ENCODE measurements at places on chromosomes 16 and 17. TPM values are rescaled to one million over a fixed set of nuclear protein-coding genes. Genes with fewer than 3 reads are reported as not detected.

DNA sequence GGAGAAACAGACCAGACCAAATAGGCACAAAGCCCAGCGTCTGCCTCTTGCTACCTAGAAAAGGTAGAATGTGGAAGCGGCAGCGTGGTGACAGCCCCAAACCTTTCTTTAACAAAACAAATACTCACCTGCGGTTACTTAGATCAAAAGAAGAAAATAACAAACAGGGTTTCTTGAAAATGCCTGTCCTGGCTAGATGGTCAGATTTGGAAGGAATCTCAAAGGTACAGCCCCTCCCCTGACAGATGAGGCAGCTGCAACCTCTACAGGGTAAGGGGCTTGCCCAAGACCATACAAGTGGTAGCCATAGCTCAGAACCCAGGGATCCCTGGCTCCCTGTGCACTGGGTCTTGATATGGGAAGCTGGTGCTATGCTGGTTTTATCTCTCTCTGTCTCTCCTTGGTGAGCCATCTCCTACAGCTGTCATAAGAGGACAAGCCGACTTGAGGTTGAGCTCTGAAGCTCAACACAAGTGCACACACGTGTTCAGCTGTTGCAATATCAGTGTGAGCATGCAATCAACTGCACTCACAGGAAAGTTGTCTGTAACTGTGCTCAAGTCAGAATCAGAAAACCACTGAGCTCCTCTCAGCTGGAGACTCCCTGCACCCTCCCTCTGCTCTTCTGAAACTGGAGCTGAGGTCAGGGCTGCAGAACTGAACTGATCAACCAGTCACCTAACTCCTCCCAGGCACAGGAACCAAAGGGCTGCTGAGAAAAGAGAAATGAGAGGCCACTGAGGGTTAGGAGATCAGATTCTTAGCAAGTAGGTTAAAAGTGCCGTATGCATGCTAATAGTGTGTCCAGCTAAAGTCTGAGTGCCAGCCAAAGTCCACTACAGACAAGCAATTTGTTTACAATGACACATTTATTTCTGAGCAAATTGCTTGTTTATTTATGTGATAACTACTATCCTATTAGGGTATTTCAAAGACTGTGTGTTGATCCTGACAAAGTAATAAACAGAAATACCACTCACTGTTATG, 6.1 kb upstream of the RNF157 start:
- H3K27me3 ChIP-seq, result no peaks in the 10 kb centered on the region
- H3K4me1 ChIP-seq, result peaks cover 14% of the 10 kb centered on the region

GRCh38 chr16:72083778-72084404, 9.5 kb downstream of the TXNL4B start:
- H3K4me3 ChIP-seq, result no peak overlapping the region
- H3K4me1 ChIP-seq, result no peaks in the 10 kb centered on the region
- peaks cover 6% of the 10 kb centered on the region for H3K36me3 ChIP-seq
- no peak overlapping the region for H3K27ac ChIP-seq
- H3K27me3 ChIP-seq, result no peaks in the 10 kb centered on the region
- no peak for DNase-seq

DNA sequence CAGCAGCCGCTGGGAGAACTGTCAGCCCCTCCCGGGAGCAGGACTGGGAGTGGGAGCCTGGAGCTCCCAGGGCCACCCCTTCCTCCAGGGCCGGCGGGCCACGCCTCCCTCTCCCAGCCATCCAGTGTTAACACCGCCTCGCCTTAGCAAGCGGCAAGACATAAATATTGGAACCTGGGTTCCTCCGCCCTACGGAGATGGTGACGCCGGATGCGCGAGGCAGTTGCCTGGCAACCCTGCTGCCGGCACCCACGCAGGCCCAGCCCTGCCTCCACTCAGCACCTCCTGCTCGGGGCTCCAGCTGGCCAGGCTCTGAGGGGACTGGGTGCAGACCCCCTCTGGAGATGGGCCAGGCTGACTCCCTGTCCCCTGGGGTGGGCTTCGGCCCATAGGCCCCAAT, 27.4 kb upstream of the CACNA1H start:
- no peak overlapping the region for H3K27ac ChIP-seq
- no peak overlapping the region for H3K4me3 ChIP-seq
- peaks cover 9% of the 10 kb centered on the region for H3K4me1 ChIP-seq
- peak; percentile 47 for DNase-seq
- H3K27me3 ChIP-seq, result no peaks in the 10 kb centered on the region
- no peaks in the 10 kb centered on the region for H3K36me3 ChIP-seq

DNA sequence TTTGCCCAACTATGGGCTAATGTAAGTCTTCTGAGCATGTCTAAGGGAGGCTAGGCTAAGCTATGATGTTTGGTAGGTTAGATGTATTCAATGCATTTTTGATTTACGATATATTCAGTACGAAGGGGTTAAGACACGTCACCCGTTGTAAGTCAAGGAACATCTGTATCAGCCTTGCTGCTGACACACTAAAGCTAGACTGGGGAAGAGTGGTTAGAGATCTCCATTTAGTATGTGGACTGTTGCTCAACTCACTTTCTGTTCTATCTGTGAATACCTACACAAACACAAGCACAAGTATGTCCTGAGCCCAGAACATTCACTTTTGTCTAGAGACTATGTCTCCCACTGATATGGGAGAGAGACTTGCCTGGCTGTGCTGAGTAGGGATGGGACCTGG, 71.5 kb downstream of the VMP1 start:
- H3K27me3 ChIP-seq, result no peaks in the 10 kb centered on the region
- no peak for DNase-seq
- H3K27ac ChIP-seq, result peak overlapping the region; percentile 74
- no peak overlapping the region for H3K4me3 ChIP-seq

DNA sequence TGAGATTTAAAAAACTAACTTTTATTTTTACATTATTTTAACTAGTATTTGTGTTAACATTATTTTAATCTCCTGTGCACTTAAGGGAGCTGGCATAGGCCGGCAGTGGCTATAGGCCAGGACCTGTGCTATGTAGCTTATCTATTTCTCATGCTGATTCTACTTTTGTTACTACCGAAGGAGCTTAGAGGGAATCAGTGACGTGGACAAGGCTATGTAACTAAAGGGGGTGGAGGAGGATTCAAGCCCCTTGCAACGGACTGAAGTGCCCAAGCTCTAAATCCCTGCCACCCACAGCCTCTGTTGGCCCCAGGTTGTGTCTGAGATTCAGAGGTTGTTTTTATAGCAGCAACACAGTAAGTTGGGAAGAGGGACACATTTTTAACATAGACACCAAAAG, 356.4 kb downstream of the WWOX start:
- H3K36me3 ChIP-seq, result no peaks in the 10 kb centered on the region
- peak; percentile 42 for DNase-seq
- H3K4me3 ChIP-seq, result no peak overlapping the region
- H3K4me1 ChIP-seq, result peaks cover 9% of the 10 kb centered on the region
- no peak overlapping the region for H3K27ac ChIP-seq
- no peaks in the 10 kb centered on the region for H3K27me3 ChIP-seq

GRCh38 chr16:86403085-86403484, 107.2 kb upstream of the FOXF1 start:
- no peak overlapping the region for H3K27ac ChIP-seq
- peaks cover 10% of the 10 kb centered on the region for H3K4me1 ChIP-seq
- DNase-seq, result no peak
- H3K27me3 ChIP-seq, result no peaks in the 10 kb centered on the region
- H3K4me3 ChIP-seq, result no peak overlapping the region

GRCh38 chr17:71970312-71970711, 150.5 kb upstream of the SOX9 start:
- no peak overlapping the region for H3K4me3 ChIP-seq
- H3K27me3 ChIP-seq, result no peaks in the 10 kb centered on the region
- H3K36me3 ChIP-seq, result no peaks in the 10 kb centered on the region
- no peak for DNase-seq

DNA sequence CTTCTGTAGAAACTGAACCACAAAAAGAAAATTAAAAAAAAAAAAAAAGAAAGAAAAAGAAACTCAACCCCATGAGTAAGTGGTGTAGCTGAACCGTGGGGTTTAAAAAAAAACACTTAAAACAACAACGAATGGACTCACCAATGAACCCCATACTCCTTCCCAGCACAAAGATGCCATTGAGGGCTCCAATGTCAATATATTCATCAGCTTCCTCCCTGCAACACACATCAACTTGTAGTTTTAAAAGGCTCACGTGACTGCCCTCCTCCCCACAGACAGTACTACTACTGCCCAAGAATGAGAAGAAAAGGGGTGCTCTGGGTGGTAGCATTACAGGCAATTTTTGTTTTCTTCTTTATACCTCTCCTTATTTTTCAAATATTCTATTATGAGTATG, 3.3 kb upstream of the KLHL11 start:
- no peak overlapping the region for H3K4me3 ChIP-seq
- no peaks in the 10 kb centered on the region for H3K27me3 ChIP-seq
- H3K36me3 ChIP-seq, result peaks cover 41% of the 10 kb centered on the region
- no peak overlapping the region for H3K27ac ChIP-seq

DNA sequence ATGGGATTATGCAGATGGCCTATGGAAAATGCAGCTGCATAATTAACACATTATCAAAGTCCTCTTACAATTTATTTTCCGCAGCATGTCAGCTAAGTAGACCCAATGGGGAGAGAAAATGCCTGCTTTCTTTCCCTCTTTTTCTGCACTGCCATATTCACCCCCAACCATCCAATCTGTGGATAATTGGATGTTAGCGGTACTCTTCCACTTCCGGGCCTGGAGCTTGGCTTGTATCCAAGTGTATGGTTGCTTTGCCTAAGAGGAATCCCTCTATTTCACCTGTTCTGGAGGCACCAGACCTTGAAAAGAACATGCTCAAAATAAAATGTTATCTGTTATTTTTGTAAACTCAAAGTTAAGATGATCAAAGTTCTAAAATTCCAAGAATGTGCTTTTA, 41.1 kb upstream of the CACNG3 start:
- no peak overlapping the region for H3K27ac ChIP-seq
- H3K4me3 ChIP-seq, result no peak overlapping the region
- no peaks in the 10 kb centered on the region for H3K36me3 ChIP-seq
- H3K4me1 ChIP-seq, result peaks cover 19% of the 10 kb centered on the region
- peak; percentile 14 for DNase-seq

DNA sequence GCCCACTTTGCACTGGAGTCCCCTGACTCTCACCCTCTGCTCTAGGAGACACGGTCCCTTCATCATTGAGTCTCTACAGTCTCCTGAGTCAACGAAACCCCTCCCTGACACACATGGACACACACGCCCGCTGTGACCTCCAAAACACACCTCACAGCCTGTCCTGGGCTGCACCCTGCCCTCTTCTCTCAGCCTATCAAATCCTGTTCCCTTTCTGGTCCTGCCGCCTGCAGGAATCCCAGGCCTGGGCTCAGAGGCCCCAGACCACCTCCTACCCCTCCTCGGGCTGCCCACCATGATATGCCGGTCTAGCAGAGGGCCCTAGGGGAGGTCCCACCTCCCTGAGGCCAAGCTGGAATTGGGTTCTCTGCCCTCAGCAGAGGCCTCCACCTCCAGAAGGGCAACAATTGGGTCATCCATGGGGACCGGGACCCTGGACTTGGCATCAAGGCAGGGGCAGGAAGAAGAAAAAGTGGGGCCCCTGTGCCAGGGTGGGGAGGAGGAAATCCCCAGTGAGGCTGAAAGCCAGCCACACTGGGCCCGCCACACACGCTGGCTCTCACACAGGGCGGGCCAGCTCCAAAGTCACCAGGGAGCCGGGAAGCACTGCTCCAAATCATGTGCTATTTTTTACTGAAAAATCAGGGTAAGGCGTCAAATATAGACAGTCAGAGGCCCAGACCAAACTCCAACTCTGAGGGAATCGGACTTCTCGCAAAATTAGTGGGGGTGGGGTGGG, 3.4 kb downstream of the PPP1R9B start:
- no peaks in the 10 kb centered on the region for H3K27me3 ChIP-seq
- no peak overlapping the region for H3K27ac ChIP-seq
- peaks cover 10% of the 10 kb centered on the region for H3K4me1 ChIP-seq
- H3K36me3 ChIP-seq, result peaks cover 20% of the 10 kb centered on the region
- DNase-seq, result no peak
- peak overlapping the region; percentile 88 for H3K4me3 ChIP-seq

DNA sequence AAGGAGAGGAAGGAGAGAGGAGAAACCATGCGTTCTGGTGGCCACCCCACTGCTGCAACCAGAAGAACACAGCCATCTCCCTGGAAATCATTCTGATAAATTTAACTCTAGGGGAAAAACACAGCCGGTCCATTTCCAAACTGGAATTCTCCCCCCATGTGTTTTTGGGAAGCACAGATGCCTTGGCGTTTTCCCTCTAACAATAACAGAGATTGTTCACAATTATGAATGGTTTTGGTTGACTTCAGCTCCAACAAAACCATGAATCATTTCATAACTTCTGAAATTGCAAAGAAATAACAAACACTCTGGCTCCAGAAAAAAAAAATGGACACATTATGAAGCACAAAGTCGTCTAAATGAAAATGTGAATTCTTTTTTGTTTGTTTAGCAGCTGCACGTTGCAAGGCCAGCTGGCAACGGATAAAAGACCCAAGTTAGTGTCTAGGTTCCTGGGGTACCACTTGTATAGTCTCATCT, 46.2 kb downstream of the GNAO1 start:
- no peaks in the 10 kb centered on the region for H3K4me1 ChIP-seq
- no peak for DNase-seq
- no peaks in the 10 kb centered on the region for H3K27me3 ChIP-seq
- no peaks in the 10 kb centered on the region for H3K36me3 ChIP-seq
- H3K27ac ChIP-seq, result no peak overlapping the region

GRCh38 chr16:396605-397004, 394 bp upstream of the NME4 start:
- peak overlapping the region; percentile 96 for H3K4me3 ChIP-seq
- peak overlapping the region; percentile 94 for H3K27ac ChIP-seq
- H3K36me3 ChIP-seq, result peaks cover 13% of the 10 kb centered on the region
- peak; percentile 68 for DNase-seq

DNA sequence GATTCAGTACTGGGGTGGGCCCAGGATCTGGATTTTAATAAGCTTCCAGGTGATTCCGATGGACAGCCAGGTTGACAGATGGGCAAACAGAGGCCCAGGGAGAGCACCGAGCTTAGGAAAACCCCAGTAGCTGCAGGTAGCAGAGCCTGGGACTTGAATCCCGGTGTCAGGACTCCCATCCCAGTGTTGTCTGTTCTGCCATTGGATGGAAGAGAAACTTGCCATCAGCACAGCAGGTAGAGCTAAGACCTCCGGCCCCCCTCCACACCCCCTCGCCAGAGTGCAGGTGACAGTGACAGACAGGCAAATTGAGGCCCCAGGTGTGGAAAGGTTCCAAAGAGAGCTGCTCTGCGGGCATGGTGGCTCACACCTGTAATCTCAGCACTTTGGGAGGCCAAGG, 12.4 kb downstream of the KATNB1 start:
- peaks cover 4% of the 10 kb centered on the region for H3K36me3 ChIP-seq
- peak overlapping the region; percentile 23 for H3K27ac ChIP-seq
- H3K4me3 ChIP-seq, result no peak overlapping the region
- no peaks in the 10 kb centered on the region for H3K27me3 ChIP-seq
- peaks cover 5% of the 10 kb centered on the region for H3K4me1 ChIP-seq

Gene CLEC10A
- total RNA-seq, result not detected

Gene KRTAP9-8
- not detected for total RNA-seq

Gene KRTAP16-1
- not detected for total RNA-seq

Gene TP53TG3B
- total RNA-seq, result not detected

Gene VASN
- total RNA-seq, result 33.3 TPM

Gene KRTAP2-4
- total RNA-seq, result not detected

Gene FNDC8
- not detected for total RNA-seq

Gene ANKRD40CL
- total RNA-seq, result not detected

Gene MILR1
- total RNA-seq, result not detected

Gene CCDC78
- 16.5 TPM for total RNA-seq
